ENCODE measurements at places on chromosomes 7 and 10.
A peak's percentile ranks its signal among the peaks of the same experiment; 100 is the strongest.

DNA sequence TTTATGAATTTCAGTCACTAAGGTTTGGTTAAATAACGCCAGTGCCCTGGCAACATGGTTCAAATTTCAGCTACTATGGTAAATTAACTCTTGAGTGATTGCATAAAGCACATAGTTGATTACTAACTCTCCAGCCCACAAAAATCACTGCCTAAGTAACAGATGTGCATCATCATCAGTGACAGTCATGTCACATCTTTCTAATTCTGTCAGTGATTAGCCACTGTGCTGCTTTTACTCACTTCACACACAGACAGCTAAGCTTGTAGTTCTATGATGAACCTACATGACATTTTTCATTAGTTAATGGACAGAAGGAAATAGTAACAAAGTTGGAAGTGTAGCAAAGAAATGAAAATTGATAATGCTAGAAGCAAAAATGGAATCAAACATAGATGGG is 108.9 kb downstream of the DNAH11 start:
- no peak for DNase-seq

DNA sequence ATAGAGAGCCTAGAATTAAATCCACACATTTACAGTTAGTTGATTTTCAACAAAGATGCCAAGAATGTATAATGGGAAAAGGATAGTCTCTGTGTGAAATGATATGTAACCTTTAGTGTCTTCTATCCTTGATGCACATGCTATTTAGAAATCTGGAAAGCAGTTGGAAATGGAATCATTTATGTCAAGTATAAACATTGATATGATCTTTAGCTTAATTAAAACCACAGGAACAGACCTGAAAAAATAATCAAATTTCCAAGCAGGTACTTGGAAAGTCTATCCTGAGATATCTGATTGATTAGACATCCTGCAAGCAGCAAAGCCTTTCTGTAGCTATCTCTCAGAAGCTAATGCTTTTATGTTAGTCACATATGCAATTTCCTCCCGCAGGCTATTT is 24.4 kb upstream of the SRI start:
- DNase-seq: no peak

DNA sequence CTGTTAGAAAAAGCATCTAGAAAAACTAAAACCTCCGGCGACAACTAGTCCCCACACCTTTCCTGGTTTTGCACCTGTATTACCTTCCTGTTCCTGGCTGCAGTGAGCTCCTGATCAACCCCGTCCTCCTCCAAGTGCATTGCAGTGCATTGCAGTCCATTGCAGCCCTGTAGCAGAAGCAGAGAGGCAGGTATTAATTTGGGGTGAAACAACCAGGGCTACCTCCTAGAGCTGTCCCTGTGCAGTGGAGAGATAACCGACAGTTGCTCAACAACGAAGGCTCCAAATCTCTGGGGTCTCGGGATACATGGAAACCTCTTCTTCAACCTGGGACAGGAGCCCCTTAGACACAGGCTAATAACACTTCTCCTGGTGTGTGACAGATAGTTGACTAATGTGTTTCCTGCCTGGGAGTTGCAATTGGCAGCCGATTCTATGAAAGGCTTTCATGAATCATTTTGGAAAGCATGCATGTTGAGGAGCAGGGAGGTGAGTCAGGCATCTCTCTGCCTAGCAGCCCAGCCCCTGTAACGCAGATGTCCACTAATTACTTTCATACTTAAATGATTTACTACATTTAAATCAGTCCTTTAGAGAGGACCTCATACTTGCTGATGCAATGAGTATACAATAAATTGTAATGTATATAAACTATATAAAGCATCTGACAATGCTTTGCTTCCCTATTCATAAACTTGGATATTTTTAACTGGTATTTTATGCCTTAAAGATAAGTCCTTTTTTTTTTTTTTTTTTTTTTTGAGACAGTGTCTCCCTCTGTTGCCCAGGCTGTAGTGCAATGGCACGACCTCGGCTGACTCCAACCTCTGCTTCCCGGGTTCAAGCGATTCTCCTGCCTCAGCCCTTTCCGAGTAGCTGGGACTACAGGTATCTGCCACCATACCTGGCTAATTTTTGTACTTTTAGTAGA is 59.0 kb downstream of the PRR15 start:
- DNase-seq: peak; percentile 78

GRCh38 chr10:74748468-74749031 is 77.8 kb upstream of the KAT6B start:
- DNase-seq: no peak

GRCh38 chr10:131435760-131436457 is 124.4 kb upstream of the TCERG1L start:
- no peak for DNase-seq
